ENCODE measurements at places on chromosomes 5 and 9.
A peak's percentile ranks its signal among the peaks of the same experiment; 100 is the strongest.

DNA sequence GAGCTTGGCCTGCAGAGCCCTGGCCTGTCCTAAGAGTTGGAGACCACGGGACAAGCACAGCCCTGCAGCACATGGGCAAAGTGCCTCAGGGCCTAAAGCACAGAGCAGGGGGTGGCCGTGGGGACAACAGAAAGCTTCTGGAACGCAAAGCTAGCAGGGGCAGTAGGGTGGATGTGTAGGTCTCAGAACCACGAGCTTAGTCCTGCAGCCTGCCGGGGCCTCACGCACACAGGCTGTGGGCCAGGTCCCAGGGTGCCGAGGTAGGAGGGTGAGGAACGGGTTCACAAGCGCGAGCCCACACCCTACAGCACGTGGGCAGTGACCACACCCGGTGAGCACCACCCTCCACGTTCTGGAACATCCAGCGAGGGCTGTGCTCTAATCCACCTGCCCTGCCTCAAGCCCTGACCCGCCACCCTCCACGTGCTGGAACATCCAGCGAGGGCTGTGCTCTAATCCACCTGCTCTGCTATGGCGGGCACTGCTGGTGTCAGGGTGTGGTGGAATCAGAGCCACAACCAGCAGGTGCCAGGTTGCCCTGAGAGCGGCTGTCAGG is 9.3 kb downstream of the CLPTM1L start:
- no peaks in the 10 kb centered on the region for H3K4me1 ChIP-seq
- no peak overlapping the region for H3K27ac ChIP-seq
- H3K4me3 ChIP-seq: no peak overlapping the region
- peaks cover 25% of the 10 kb centered on the region for H3K36me3 ChIP-seq
- no peaks in the 10 kb centered on the region for H3K27me3 ChIP-seq
- no peak for DNase-seq

DNA sequence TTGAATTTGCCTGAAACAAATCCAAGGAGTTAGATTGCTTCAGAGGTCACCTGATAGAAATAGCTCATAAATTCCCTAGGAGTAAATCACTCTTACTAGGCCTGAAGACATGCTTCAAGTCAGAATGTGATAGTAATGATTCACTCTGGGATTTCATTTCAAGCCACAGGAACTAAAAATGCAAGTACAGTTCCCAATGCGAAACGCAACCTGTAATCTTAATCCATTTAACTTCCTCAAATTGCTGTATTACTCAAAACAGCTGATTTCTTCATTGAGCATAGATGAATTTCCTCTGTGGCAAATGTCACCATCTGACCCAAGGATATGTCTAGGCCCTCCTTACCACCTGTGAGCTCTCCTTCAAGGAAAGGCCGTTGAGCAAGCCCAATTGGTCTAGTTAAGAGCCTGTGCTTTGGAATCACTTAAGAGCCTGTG is 32.1 kb upstream of the IL6ST start:
- no peaks in the 10 kb centered on the region for H3K27me3 ChIP-seq
- DNase-seq: no peak
- H3K36me3 ChIP-seq: no peaks in the 10 kb centered on the region

GRCh38 chr5:129904667-129905472 is 605 bp downstream of the CHSY3 start:
- peaks cover 63% of the 10 kb centered on the region for H3K27me3 ChIP-seq
- H3K4me3 ChIP-seq: peak overlapping the region; percentile 54
- DNase-seq: peak; percentile 11

- H3K36me3 ChIP-seq: no peaks in the 10 kb centered on the region
- no peaks in the 10 kb centered on the region for H3K4me1 ChIP-seq
- no peak overlapping the region for H3K27ac ChIP-seq
- H3K27me3 ChIP-seq: no peaks in the 10 kb centered on the region
- DNase-seq: no peak
- H3K4me3 ChIP-seq: no peak overlapping the region
Measured at GRCh38 chr9:107768224-107768623, 278.7 kb upstream of the KLF4 start.

- no peak for DNase-seq
- H3K4me3 ChIP-seq: no peak overlapping the region
Measured at GRCh38 chr5:73126381-73126780, 6.0 kb downstream of the TMEM171 start.

GRCh38 chr5:146731909-146732659 is 146.5 kb downstream of the PPP2R2B start:
- H3K27ac ChIP-seq: no peak overlapping the region
- no peaks in the 10 kb centered on the region for H3K4me1 ChIP-seq
- H3K27me3 ChIP-seq: no peaks in the 10 kb centered on the region
- H3K36me3 ChIP-seq: no peaks in the 10 kb centered on the region
- no peak overlapping the region for H3K4me3 ChIP-seq
- DNase-seq: no peak

DNA sequence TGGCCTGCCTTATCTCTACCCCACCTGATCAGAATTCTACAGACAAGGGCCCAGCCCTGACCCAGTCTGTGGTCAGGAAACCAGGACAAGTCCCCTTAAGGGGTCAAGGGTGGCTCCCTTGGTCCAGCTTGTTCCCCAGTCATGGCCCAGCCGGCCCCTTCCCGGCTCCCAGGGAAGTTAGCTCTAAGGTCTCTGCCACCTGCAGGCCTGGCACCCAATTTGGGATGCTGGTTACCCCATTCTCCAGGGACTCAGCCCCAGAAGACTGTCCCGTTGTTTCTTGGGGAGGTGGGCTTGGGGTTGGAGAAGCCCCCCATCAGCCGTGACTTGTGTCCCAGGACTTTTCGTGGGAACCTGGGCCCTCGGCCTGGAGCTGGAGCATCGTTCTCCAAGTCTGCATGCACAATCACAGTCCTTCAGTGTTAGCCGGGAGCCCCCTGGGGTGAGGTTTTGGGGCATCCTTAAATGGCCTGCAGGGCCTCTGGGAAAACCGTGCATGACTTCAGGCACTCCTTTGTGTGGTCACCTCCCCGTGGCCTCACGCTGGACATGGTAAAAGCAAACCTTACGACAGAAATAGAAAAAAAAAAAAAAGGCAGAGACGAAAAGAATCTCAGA is 150.8 kb upstream of the PHYKPL start:
- DNase-seq: no peak
- no peaks in the 10 kb centered on the region for H3K36me3 ChIP-seq
- H3K4me1 ChIP-seq: no peaks in the 10 kb centered on the region
- no peak overlapping the region for H3K4me3 ChIP-seq

GRCh38 chr5:15601853-15602252 is 101.9 kb downstream of the FBXL7 start:
- no peaks in the 10 kb centered on the region for H3K4me1 ChIP-seq
- no peaks in the 10 kb centered on the region for H3K36me3 ChIP-seq
- H3K27me3 ChIP-seq: no peaks in the 10 kb centered on the region
- DNase-seq: no peak
- H3K4me3 ChIP-seq: no peak overlapping the region

GRCh38 chr9:87464110-87464991 is 33.3 kb upstream of the DAPK1 start:
- H3K4me1 ChIP-seq: no peaks in the 10 kb centered on the region
- H3K36me3 ChIP-seq: no peaks in the 10 kb centered on the region
- H3K27me3 ChIP-seq: no peaks in the 10 kb centered on the region
- no peak for DNase-seq
- peak overlapping the region; percentile 45 for H3K27ac ChIP-seq
- no peak overlapping the region for H3K4me3 ChIP-seq
